ENCODE measurements at places on chromosomes 5 and 9. TPM values are rescaled to one million over a fixed set of nuclear protein-coding genes. Genes with fewer than 3 reads are reported as not detected.

GRCh38 chr5:103774721-103775120 lies 212.1 kb upstream of the NUDT12 start:
- DNase-seq: no peak

- no peak for DNase-seq
Measured at GRCh38 chr5:1856596-1857255, 26.0 kb downstream of the IRX4 start.

GRCh38 chr9:120856700-120857099 lies 14.0 kb upstream of the PSMD5 start:
- no peak for DNase-seq

TIMD4 gene
- total RNA-seq: not detected

DNA sequence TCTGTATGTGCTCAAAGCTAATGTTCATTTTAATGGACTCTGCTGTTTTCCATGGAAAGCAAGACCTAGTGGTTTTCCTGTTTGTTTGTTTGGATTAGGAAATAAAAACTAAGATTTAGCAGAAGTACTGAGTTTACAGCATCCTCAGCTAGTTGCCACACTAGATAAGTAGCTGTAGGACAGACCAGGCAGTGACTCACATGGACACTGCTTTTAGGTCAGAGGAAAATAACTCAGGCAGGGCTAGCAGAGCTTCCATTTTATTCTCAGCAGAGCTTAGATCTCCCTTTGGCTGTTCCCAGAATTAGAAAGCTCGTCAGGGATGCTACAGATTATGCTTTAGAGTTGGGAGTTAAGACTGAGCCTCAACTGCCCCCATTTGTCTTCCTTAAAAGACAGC lies 204.4 kb downstream of the SH3GL2 start:
- DNase-seq: no peak

DNA sequence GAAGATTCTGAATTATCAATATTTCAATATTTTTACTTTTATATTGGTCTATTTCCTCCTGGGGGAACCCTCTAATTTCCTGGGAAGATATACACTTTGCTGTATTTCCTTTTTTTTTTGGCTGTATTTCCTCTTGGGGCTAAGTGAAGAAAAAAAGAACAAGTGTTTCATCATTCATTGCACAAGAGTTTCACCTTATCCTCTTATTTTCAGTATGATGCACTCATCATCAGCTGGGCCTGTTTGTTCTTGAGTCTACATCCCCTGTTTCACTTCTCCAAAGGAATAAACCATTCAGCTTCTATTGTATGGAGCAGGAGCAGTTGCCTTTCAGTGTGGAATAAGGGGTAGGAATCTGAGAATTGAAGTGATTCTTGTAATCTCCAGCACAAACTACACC lies 210.8 kb downstream of the FAM170A start:
- no peak for DNase-seq

- DNase-seq: no peak
Measured at GRCh38 chr9:131678499-131679111, 61.3 kb downstream of the RAPGEF1 start.

CDO1 gene
- total RNA-seq: 13.1 TPM

OBP2A gene
- total RNA-seq: not detected

DNA sequence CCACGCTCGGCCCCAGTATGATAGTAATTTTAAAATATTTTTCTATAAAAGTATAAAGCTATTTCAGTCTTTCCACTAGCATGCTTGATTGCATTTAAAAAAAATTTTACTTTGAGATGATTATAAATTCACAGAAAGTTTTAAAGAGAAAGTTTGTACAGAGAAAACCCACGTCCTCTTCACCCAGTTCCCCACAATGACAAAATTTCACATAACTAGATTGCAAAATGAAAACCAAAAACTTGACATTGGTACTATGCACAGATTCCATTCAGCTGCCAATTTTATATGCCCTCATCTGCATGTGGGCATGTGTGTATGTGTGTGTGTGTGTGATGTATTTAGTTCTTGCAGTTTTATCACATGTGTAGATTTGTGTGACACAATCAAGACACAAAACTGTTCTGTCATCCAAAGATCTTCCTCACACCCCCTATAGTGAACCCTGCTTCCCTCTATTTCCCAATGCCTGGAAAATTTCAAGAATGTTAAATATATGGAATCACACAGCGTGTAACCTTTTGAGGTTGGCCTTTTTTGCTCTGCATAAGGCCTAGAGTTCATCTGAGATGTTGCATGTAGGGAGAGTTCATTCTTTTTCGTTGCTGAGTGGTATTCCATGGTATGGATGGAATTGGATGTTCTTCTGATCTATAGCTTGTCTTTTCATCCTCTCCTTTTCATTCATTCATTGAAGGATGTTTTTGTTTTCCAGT lies 56.9 kb upstream of the BARHL1 start:
- DNase-seq: no peak

DNA sequence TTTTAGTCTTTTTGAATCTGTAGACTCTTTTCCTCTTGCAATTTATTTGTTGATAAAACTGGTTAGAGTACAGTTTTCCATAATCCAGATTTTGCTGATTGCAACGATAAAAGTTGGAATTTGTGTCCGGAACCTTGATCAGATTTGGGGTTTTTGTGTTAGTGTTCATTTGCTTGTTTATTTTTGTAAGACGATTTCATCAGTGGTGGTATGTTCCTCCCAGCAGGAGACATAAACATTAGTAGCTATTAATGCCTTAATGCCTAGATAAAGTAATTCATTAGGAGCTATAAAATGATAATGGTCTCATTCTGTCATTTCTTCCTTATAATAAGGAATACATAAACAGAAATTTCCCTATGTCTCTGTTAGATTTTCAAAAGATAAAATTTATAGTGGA lies 21.3 kb downstream of the RPS6 start:
- no peak for DNase-seq

DNA sequence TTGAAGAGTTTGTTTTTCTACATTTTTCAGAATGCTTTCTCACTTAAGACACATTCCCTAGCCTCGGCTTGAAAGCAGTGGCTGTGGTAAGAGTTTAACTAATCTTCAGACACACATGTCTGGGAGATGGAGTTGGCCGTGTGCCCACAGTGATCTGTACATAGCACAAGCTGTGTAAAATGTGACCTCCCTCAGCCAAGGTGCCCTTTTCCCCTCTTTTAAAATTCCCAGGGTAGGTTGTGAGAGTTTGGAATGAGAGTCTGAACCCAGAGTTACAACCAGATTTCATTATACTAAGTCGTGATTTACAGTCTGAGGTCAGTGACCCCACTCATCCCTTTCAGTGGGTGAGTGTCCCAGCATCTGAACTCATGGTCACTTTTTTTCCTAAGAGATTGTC lies 230.4 kb downstream of the DOCK8 start:
- peak; percentile 40 for DNase-seq

TAF11L5 gene
- total RNA-seq: not detected

All from mesothelial cell of epicardium (in vitro differentiated cells).